ENCODE measurements at places on chromosomes 2 and 18. TPM values are rescaled to one million over a fixed set of nuclear protein-coding genes. Genes with fewer than 3 reads are reported as not detected.
A peak's percentile ranks its signal among the peaks of the same experiment; 100 is the strongest.

- peaks cover 36% of the 10 kb centered on the region for H3K27me3 ChIP-seq
- no peak overlapping the region for H3K4me3 ChIP-seq
- DNase-seq = no peak
- H3K27ac ChIP-seq = no peak overlapping the region
Measured at GRCh38 chr2:170512266-170512665, 202.9 kb upstream of the SP5 start.

DNA sequence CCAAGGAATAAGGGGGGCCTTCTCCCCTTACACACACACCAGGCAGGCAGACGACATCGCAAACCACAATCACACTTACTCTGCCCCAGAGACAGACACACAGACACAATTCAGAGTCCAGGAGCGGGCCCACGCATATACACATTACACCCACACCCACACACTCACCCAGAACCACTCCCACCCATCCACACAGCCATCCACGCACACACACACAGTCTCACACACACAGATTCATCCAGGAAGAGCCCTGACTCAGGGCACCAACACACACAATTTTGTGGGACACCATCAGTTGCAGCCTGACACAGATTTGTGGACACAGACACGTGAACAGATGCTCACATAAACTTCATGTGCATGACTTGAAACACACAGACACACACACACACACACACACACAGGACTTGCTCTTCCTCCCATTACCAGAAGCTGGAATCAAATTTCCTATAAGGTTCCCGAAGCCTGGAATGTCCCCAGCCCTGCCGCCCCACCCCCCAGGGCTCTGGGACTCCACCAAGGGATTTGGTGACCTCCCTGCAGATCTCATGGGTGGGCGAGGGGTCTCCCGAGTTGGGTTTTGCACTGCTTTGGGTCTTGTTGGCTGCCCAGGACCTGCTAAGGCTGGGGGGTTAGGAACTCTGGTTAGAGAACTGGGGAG lies 23.5 kb downstream of the TNS1 start:
- peaks cover 2% of the 10 kb centered on the region for H3K36me3 ChIP-seq
- H3K27ac ChIP-seq = no peak overlapping the region
- H3K4me1 ChIP-seq = no peaks in the 10 kb centered on the region
- DNase-seq = no peak
- no peak overlapping the region for H3K4me3 ChIP-seq

DNA sequence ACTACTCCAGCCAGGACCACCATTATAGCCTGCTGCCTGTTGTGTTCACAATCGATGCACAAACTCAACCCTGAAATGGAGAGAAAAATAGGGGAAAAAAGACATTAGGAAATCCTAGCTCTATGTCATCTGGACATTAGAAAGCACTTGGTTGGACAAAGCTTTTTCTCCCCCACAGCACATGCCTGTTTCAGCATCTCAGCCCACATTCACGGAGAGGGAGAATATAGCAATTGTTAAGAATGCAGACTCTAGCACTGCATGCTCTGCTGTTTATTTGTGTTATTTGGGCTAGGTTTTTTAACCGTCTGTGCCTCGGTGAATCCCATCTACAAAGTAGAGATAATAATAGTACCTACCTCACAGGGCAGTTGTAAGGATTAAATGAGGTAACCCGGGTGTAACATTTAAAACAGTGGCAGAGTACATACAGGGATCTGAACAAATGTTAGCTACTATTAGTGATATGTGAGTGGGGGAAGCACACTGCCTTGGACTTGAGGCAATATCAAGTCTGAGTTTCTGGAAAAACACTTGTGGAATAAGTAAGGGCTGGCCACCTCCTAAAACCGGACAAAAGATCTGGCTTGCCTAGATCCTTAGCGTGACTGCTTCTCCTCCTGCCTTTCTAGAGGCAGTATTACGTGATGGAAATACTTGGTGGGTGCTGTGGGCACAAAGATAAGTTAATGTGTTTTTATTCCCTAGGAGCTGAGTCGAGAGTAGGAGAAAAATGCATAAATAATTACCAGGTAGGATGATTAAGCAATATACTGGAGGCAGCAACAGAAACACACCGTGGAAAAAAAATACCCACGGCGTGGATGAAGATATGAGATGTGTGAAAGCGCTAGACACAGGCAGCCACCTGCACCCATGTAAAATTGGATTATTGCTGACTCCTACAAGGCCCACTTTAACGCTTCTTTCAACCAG lies 1.0 kb upstream of the PPP1CB start:
- no peaks in the 10 kb centered on the region for H3K27me3 ChIP-seq
- H3K4me1 ChIP-seq = peaks cover 40% of the 10 kb centered on the region
- H3K4me3 ChIP-seq = peak overlapping the region; percentile 96
- DNase-seq = no peak
- peaks cover 3% of the 10 kb centered on the region for H3K36me3 ChIP-seq

DNA sequence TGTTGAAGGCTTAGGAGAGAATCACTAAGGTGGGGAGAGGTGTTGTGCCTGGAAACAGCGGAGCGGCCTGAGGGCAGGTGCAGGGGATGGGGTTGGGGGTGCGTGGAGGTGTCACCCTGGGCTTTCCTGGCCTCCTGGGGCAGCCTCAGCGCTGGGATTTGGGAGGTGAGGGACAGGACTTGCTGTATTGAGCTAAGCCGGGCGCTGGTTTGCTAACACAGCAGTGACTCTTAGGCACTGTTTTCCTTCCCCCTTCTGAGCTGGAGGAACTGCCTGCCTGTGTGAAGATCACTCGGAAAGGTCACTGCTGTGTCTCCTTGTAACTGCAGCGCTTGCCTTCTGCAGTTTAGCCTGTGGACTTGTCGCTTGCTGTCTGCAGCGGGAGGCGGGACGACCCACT lies 21.2 kb downstream of the PRELID3A start:
- H3K4me3 ChIP-seq = no peak overlapping the region
- no peak for DNase-seq
- H3K27ac ChIP-seq = no peak overlapping the region
- H3K27me3 ChIP-seq = peaks cover 4% of the 10 kb centered on the region

Gene PSMA8
- 0.42 TPM for total RNA-seq

DNA sequence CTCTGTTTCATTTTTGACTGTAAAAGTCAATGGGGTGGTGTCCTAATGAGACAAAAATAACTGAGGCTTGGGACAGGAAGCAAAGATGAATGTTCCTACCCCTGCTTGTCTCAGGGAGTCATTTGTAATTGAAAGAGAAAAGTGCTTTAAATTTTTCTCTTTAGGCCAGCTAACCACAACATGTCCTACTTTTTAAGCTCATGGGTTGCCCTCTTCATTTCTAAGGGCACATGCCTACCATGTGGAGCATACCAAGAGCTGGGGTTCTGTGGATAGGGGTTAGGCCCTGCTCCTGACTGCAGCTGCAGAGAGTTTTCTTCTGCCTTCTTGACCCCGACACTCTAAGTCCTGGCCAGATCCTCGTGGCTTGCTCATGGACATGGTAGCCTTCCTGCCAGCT lies 96.8 kb upstream of the ARL4C start:
- peaks cover 58% of the 10 kb centered on the region for H3K27me3 ChIP-seq
- H3K27ac ChIP-seq = no peak overlapping the region
- no peak overlapping the region for H3K4me3 ChIP-seq
- no peaks in the 10 kb centered on the region for H3K4me1 ChIP-seq
